Stimulated activated CD8-positive, alpha-beta memory T cell treated with anti-CD3 and anti-CD28 coated beads, Interleukin-12 subunit alpha, Interleukin-12 subunit beta, amount 100 ng/mL, for 4 hours (primary cell): ENCODE measurements at places on chromosomes 7 and 10.

DNA sequence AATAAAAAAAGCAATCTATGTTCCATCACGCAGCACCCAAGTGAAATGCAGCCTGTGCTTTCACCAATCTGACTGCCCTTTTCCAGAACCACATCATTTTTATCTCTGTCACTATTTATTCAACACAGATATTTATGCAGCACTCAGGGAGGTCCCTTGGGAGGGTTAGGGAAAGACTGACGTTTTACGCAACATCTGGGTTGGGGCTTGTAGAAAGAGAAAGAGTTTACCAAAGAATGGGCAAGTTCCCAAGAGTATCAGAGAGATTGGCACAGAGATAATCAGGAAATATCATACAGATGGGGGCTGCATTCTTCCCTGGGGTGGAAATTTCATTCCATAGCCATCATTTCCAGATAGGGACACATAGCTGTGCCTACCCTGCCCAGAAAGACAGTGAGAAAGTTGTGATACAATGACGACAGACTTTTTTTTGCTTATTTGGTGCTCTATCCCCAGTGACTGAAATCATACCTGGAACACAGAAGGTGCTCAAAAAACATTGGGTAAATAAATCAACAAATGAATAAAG lies 474.2 kb downstream of the CALN1 start:
- DNase-seq, result no peak

- no peak for DNase-seq
Measured at GRCh38 chr10:128530301-128530700, 404.1 kb upstream of the MKI67 start.

DNA sequence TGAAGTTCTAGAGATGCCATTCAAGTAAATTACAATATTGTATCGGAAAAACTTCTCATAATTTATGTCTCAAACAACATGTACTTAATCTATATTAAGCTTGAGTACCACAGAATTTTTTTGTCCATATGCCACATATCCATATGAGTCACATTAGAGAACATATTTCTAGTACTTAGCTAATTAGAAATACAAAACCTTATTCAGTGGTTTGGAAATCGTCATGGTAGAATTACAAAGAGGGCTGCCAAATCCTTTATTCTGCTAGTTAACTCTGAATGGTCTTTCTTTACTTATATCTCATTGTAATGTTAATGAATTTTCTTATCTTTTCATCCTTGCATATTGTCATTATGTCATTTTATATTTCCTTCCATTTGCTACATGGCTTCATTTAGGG lies 9.0 kb upstream of the VIM start:
- no peak for DNase-seq

GRCh38 chr7:25574828-25575227 lies 346.5 kb upstream of the NPVF start:
- no peak for DNase-seq

- DNase-seq, result no peak
Measured at GRCh38 chr10:29256586-29256985, 32.3 kb upstream of the LYZL1 start.
